Activated CD4-positive, alpha-beta T cell treated with anti-CD3 and anti-CD28 coated beads, Interleukin-2, amount 10 ng/mL, durations not matched to agents 24 days and 14 days (primary cell): ENCODE measurements at places on chromosomes 13 and 19. TPM values are rescaled to one million over a fixed set of nuclear protein-coding genes. Genes with fewer than 3 reads are reported as not detected.

DNA sequence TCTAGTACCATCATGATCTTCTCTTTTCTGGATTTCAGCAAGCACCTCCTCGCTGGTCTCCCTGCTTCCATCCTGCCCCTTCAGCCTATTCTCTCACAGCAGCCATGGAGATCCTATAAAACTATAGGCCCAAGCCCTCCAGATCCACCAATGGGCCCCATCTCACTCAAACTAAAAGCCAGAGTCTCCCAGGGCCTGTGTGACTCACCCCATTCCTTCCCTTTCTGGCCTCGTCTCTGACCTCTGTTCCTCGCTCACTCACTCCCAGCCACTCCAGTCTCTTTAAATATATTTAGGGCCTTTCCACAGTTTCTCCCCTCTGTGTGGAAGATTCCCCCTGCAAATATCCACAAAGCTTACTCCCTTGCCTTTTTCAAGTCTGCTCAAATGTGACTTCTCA is 89.7 kb downstream of the HSPH1 start:
- peaks cover 15% of the 10 kb centered on the region for H3K4me1 ChIP-seq
- H3K4me3 ChIP-seq = no peak overlapping the region
- no peak for DNase-seq
- no peak overlapping the region for H3K27ac ChIP-seq
- no peaks in the 10 kb centered on the region for H3K36me3 ChIP-seq

THSD8 gene
- total RNA-seq = 26.8 and 32.7 TPM in 2 replicates

DNA sequence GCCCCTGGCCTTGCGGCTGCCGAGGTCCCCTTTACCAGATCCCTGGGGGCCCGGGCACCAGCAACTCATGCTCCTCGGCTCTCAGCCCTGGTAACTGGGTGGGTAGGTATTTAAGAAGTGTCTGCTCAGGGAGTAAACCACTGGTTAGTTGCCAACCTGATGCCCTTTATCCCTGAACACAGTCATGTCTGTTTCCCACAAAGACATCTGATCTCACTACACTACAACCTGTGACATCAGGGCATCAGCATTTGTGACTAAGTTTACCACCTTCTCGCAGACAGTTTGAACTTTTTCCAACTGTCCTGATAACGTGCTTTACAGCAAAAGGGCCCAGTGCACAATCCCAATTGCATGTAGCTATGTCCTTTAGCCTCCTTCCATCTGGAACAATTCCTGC is 22.0 kb downstream of the GGACT start:
- H3K27me3 ChIP-seq = no peaks in the 10 kb centered on the region
- H3K36me3 ChIP-seq = no peaks in the 10 kb centered on the region
- peaks cover 2% of the 10 kb centered on the region for H3K4me1 ChIP-seq

DNA sequence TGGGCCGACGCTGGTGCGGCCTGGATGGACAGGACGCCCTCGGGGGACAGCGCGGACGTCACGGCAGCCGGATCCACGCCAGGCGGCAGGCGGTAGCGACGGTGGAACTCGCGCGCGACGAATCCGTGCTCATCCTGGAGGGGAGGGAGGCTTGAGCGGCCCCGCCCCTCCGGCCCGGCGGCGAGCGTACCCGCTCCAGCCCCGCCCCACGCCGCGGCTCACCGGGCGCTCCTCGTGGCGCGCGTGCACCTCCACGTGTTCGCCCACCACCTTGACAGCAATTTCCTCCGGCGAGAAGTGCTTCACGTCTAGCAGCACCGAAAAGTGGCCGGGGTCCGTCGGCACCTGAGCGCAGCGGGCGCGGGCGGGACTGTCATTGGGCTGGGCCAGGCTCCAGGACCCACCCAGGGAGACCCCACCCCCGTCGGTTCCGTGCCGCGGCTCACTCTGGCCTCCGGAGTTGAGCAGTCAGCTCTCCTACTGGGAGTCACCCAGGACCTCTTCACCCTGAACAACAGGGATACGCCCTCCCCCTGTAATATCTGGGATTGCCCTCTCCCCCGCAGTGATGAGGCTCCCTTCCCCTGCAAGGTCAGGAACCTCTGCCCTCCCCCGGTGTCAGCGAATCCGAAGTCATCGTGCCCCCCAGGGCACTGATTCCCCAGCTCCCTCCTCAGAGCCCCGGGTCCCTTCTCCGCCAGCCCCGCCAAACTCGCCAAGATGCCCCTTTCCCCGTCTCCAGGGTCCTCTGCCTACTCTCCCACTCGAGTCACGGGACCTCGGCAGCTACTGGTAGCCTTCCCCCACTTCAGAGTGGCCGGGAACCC is 1.1 kb downstream of the HSPB6 start:
- DNase-seq = peak; percentile 86
- peak overlapping the region; percentile 65 for H3K4me3 ChIP-seq
- H3K36me3 ChIP-seq = peaks cover 26% of the 10 kb centered on the region
- peaks cover 2% of the 10 kb centered on the region for H3K27me3 ChIP-seq

AMER2 gene
- not detected in 2 replicates for total RNA-seq

OR4F17 gene
- not detected in 2 replicates for total RNA-seq

- peaks cover 10% of the 10 kb centered on the region for H3K36me3 ChIP-seq
- no peak for DNase-seq
Measured at GRCh38 chr19:7469669-7470285, 19.1 kb downstream of the PEX11G start.

DNA sequence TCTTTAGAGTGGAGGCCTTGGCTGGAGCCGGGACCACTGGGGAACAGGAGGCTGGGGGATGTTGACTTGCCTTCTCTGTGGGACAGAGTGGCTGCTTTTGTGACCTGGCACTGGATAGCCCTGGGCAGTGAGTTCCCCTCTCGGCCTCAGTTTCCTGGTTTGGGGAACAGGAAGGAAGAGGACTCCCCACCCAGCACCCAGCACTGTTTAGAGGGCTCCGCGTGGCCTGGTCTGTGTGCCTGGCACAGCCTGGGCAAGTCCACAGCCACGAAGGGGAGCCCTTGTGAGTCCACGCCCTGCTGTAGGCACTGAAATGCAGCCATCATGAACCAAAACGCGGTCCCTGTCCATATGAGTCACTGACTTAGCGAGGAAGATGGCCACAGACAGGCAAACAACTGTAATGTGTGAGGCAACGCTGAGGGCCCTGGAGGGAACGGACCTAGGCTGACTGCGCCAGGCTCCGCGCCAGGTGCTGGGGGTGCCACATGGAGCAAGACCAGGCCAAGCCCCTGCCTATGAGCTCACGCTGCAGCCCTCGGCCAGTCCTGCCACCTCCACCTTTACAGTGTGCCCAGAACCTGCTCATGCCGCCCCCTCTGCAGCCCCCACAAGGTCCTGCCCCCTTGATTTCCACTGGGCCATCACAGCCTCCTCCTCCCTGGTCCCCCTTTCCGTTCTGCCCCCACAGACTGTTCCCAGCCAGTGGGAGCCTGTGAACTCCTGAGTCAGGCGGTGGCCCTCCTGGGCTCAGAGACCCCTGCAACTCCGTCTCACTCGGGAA is 35.5 kb downstream of the PAK4 start:
- no peaks in the 10 kb centered on the region for H3K36me3 ChIP-seq
- no peaks in the 10 kb centered on the region for H3K27me3 ChIP-seq
- no peak for DNase-seq
- H3K4me1 ChIP-seq = peaks cover 14% of the 10 kb centered on the region

- no peaks in the 10 kb centered on the region for H3K36me3 ChIP-seq
- no peak overlapping the region for H3K27ac ChIP-seq
Measured at GRCh38 chr19:43719378-43719868, 3.5 kb downstream of the IRGC start.

CYP2A7 gene
- not detected in 2 replicates for total RNA-seq

ZNF180 gene
- 7.0 and 8.5 TPM in 2 replicates for total RNA-seq

DNA sequence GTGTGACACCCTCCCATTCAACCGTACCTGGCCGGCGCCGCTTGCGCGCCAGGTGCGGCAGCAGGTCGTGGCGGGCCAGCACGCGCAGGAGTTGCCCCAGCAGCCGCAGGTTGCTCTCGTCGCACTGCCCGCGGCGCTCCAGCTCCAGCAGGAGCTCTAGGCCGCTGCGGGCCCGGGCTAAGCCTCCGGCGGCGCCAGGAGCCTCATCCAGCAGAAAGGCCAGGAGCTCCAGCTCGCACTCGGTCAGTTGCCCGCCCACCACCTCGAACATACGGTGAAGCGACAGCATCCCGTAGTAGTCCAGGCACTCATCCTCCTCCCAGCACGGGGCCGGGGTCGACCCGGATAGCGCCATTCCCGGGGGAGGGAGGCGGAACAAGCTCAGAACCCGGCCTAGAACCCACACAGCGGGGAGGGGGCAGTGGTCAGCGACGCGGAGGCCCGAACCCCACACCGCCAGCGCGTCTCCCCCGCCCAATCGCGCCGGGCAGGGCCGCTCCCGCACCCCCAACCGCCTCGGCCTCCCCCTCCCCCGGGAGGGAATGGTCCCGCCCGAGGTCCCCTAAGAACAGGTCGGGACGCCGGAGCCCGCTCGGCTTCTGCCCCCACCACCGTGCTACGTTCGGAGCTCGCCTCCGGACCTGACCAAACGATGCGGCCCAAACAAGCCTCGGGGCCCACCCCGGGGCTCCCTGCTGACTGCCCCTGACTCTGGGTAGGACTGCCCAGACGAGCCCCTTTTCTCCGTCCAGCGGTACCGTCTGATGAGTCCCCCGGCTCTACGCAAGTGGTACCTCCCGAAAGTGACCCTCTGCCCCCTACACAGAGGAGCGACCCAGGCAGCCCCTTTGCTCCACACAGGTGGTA is 591 bp downstream of the DEDD2 start:
- H3K4me3 ChIP-seq = peak overlapping the region; percentile 96
- H3K27ac ChIP-seq = peak overlapping the region; percentile 94
- peak; percentile 82 for DNase-seq
- H3K4me1 ChIP-seq = peaks cover 66% of the 10 kb centered on the region

SIGLEC8 gene
- total RNA-seq = 0.09 and 0.16 TPM in 2 replicates

- H3K27ac ChIP-seq = peak within 1 kb of the TSS; percentile 67
- H3K4me1 ChIP-seq = peaks cover 9% of the 10 kb centered on the region
- peak; percentile 90 for DNase-seq
- H3K4me3 ChIP-seq = peak within 1 kb of the TSS; percentile 53
- peaks cover 2% of the 10 kb centered on the region for H3K36me3 ChIP-seq
Measured at GRCh38 chr19:49387936-49388372, at the start of gene KASH5. TSS of gene KASH5 (plus strand) at chr19:49388249. CDS start at chr19:49390884, 2,635 bp downstream.

DNA sequence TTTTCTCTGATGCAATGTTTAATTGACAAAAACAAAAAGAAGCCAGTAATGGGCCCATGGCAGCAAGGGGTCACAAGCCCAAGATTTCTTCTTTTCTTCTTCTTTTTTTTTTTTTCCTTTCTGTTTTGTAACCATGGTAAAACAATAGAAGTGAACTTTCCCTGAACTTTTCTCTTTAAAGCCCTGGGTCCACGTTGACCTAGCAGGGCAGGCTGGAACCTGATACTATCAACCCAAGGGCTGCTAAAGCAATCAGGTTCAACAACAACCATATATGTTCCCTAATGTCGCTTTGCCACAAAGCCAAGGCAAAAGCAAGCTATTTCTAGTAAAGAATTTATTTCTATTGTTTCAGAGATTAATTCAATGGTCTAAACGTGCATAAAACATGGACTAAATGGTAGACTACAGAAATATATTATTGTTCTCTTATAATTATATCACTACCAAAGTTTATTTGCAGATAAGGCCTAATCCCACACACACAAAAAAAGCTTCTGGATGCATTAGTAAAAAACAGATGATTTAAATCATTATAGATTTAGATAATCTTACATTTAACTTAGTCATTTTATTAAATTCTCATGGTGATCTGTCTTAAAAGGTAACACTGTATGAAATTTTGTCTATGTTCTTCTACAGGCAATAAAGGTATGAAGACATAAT is 153.9 kb downstream of the DACH1 start:
- H3K36me3 ChIP-seq = no peaks in the 10 kb centered on the region
- DNase-seq = no peak
- no peaks in the 10 kb centered on the region for H3K27me3 ChIP-seq

ZNF723 gene
- total RNA-seq = not detected in 2 replicates

- H3K4me3 ChIP-seq = no peak overlapping the region
- H3K4me1 ChIP-seq = no peaks in the 10 kb centered on the region
- no peak overlapping the region for H3K27ac ChIP-seq
Measured at GRCh38 chr19:22617614-22618320, 16.4 kb upstream of the ZNF492 start.

ZNF284 gene
- total RNA-seq = 1.2 TPM in 2 replicates

CLIP3 gene
- total RNA-seq = 0.96 and 1.6 TPM in 2 replicates

LHB gene
- not detected in 2 replicates for total RNA-seq

DNA sequence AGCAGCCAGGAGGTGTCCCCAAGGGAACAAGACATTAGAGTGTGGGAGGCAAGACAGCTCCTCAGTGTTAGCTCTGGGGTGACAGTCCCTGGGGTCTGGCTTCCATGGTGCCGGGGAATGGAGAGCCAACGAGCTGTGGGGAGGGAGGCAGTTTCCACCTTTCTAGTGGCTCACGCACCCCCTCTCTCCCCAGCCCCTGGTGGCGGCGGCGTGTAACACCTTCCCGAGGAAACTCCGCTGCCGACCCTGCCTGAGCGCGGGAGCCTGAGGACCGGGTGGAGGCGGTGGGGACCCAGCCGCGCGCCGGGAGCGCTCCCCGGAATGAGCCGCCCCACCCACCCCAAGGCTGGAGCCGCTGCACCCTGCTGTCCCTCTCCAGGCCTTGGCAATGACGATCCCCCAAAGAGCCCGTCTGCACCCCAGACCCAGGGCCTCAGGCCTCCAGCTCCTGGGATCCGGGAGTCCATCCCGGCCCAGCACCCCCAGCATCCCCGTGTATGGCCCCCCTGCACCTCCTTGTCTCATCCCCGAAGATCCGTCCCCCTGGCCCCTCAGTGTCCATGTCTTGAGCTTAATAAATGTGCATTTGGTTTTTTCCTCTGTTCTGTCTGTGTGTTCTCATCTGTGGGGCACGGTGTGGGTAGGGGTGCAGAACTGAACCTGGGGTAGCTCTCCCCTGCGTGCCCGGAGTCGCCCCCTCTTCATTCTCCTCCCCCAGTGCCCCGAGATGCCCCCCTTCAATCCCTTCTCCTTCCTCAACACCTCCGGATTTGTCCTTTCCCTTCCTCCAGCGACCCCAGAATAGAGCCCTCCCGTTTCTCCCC is 622 bp upstream of the FXYD5 start:
- peak; percentile 93 for DNase-seq
- peak overlapping the region; percentile 100 for H3K27ac ChIP-seq
- H3K36me3 ChIP-seq = peaks cover 39% of the 10 kb centered on the region
- peaks cover 39% of the 10 kb centered on the region for H3K4me1 ChIP-seq
- peak overlapping the region; percentile 100 for H3K4me3 ChIP-seq
- H3K27me3 ChIP-seq = peaks cover 4% of the 10 kb centered on the region

CEACAM20 gene
- total RNA-seq = not detected in 2 replicates

CYP4F8 gene
- total RNA-seq = not detected in 2 replicates
